Posterior vena cava (tissue), 2 donors: ENCODE measurements at places on chromosomes 4 and X. TPM values are rescaled to one million over a fixed set of nuclear protein-coding genes. Genes with fewer than 3 reads are reported as not detected.

Gene APELA
- not detected for total RNA-seq

Gene KIAA1210
- total RNA-seq: not detected

GRCh38 chr4:111499291-111499690 is 646.0 kb upstream of the FAM241A start:
- no peak for DNase-seq

GRCh38 chrX:7083468-7084396 is 63.8 kb upstream of the STS start:
- DNase-seq: no peak

- no peak for DNase-seq
Measured at GRCh38 chr4:78459327-78459726, 92.2 kb upstream of the ANXA3 start.

DNA sequence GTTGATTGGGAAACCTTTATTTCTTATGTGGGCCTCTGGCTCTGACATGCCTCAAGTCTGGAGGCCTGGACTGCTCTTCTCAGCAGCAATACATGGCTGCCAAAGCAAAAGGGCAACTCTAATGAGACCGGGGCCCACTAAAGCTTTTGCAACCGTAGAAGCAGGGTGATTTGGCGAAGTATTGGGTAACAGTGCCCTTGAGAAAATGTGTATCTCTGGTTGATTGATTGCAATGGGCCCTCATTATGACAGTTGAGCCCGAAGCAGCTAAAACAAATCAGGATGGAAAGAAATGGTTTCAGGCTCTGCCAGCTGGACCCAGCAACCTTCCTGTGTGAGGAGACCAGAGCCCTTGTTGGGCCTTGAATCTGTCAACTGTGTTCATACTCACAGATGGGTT is 73.4 kb downstream of the CLCN4 start:
- no peak for DNase-seq

DNA sequence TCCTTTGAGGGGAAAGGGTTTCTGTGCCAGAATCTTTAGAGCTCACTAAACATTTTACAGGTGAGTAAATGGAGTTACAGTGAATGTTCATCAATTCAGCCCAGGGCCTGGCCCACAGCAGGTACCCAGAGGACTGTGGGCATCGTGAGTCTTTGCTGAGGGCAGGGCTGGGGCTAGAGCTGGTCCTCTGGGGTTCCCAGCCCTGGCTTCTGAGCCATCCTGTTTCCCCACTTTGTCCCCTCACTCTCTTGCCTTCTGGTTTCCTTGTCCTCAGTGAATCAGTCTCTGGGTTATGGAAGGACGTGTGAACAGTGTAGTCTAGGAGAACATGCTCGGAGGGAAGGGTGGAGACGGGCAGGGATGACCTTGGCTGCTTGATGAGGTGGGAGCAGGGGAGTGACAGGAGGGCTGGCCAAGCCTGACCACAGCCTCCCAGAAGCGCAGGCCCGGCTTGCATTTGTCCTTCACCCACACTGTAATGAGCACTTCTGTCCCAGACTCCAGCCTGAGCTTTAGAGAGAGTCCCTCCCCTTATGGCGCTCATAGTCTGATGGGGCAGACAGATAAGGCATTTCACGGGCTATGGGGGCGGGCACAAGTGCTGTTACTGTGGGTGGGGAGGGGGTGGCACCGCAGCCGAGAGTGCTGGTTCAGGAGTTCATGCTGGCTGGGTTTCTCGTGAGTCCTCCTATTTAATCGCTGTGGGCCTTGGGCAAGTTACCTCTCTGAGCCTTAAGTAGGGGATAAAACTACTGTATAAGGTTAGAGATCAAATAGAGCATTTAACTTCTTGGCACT is 17.3 kb downstream of the TBC1D14 start:
- DNase-seq: peak; percentile 89

DNA sequence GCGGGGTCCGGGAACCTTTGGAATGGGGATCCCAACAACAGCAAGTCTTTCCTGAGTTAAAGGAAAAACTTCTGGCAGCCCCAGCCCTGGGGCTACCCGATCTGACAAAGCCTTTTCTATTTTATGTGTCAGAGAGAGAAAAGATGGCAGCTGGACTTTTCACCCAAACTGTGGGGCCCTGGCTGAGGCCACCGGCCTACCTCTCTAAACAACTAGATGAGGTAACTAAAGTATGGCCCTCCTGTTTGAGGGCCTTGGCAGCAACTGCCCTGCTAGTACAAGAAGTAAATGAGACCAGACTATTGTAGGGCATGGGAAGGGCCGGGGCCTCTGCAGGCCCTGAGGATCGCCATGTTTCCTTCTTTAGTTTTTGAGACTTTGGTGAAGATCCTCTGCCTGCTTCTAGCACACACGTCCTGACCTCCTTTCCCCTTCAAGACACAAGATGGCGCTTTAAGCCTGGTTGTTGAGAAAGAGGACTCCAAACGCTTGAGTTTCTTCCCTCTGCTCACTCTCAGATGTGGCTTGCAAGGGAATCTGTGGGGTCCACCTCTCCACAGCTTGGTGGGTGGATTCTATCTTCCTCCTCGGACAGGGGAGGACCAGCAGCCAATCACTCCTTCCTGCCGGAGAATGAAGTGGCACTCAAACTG is 18.5 kb upstream of the DRD5 start:
- DNase-seq: no peak
